Aorta (tissue), 5 donors: ENCODE measurements at places on chromosomes 7 and 10.

GRCh38 chr10:33434933-33435332, 100.5 kb upstream of the NRP1 start:
- no peak for DNase-seq

GRCh38 chr10:15393139-15393825, 22.2 kb upstream of the FAM171A1 start:
- DNase-seq, result no peak

- no peak for DNase-seq
Observed at GRCh38 chr7:118005026-118005425, 131.8 kb upstream of the CTTNBP2 start.

GRCh38 chr10:11284291-11285085, 266.8 kb downstream of the CELF2 start:
- DNase-seq, result no peak

GRCh38 chr10:113316506-113316905, 236.3 kb upstream of the HABP2 start:
- DNase-seq, result no peak
